Body of pancreas (tissue), 4 donors: ENCODE measurements at places on chromosomes 7 and 10.

DNA sequence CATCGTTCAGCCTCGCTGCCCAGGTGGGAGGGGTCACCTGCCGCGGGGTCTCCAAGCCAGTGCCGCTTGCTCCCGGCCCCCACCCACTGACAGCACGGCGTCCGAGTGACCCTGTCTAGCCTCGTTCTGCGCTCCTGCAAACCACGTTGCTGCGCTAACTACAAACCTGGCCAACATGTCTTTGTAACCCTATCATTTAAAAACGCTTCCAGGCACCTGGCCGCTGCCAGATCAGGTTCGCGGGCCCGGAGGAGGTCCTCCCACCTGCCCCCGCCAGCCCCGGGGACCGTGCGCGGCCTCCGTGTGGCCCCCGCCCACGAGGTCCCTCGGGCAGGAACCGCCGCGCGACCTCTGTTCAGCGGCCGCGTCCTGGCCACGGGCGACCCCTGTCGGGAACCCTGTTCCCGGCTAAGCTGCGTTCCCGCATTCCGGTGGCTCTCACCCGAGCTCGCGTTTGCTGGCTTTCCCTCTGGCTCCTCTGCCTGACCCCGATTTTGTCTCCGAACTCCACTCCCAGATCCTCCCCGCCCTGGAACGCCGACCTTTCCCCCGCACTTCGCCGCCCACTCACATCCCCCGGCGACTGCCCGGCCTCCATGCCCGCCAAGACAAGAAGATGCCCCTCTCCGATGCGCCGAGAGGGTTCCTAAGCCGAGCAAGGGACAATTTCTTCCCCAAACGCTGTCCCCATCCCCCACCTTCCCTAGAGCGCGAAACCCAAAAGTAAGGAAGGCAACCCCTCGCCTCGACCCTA, 2.4 kb downstream of the SFMBT2 start:
- no peaks in the 10 kb centered on the region for H3K27me3 ChIP-seq
- H3K36me3 ChIP-seq, result no peaks in the 10 kb centered on the region
- DNase-seq, result peak; percentile 44

- no peak overlapping the region for H3K4me3 ChIP-seq
- H3K4me1 ChIP-seq, result peaks cover 9% of the 10 kb centered on the region
- no peaks in the 10 kb centered on the region for H3K36me3 ChIP-seq
- DNase-seq, result no peak
Measured at GRCh38 chr10:30170814-30171213, 111.4 kb upstream of the JCAD start.

DNA sequence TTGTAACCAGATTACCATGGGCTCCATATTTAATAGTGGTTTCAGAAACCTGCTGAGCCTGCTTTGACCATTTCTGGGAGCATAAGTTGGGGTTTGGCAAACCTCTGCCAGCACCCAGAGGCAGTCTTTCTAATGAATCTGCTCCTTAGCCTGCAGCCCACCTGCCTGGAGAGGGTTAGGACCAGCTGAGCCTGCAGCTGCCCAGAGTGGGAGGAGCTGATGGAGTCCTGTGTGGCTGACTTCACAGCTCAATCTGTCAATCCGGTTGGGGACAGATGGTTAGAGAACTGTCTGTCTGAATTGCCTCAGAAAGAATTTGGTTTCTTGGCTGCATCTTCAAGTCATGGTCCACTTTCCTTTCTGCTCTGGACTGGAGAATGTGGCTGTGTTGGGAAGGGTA, 444.6 kb downstream of the NRG3 start:
- H3K36me3 ChIP-seq, result no peaks in the 10 kb centered on the region
- DNase-seq, result no peak
- no peaks in the 10 kb centered on the region for H3K27me3 ChIP-seq
- no peak overlapping the region for H3K27ac ChIP-seq
- no peak overlapping the region for H3K4me3 ChIP-seq

DNA sequence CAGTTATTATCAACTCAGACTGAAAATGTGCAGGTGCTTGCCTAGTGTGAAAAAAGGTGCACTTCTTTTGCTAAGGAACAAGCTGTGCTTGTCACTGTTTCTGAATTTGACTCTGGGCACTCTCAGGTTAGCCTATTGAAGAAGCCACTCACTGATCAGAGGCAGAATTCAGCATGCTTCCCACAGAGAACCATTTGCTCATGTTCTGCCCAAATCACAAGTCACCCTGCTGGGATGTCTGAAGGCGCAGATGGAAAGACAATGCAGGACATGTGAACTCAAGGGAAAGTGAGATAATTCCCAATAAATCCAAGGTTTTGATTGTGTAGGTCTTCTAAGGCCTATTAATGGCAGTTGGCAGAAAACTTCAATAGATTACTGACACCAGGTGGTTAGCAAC, 47.8 kb upstream of the CSTF2T start:
- no peaks in the 10 kb centered on the region for H3K27me3 ChIP-seq
- no peaks in the 10 kb centered on the region for H3K36me3 ChIP-seq
- no peak overlapping the region for H3K27ac ChIP-seq
- no peak for DNase-seq
- H3K4me1 ChIP-seq, result no peaks in the 10 kb centered on the region

DNA sequence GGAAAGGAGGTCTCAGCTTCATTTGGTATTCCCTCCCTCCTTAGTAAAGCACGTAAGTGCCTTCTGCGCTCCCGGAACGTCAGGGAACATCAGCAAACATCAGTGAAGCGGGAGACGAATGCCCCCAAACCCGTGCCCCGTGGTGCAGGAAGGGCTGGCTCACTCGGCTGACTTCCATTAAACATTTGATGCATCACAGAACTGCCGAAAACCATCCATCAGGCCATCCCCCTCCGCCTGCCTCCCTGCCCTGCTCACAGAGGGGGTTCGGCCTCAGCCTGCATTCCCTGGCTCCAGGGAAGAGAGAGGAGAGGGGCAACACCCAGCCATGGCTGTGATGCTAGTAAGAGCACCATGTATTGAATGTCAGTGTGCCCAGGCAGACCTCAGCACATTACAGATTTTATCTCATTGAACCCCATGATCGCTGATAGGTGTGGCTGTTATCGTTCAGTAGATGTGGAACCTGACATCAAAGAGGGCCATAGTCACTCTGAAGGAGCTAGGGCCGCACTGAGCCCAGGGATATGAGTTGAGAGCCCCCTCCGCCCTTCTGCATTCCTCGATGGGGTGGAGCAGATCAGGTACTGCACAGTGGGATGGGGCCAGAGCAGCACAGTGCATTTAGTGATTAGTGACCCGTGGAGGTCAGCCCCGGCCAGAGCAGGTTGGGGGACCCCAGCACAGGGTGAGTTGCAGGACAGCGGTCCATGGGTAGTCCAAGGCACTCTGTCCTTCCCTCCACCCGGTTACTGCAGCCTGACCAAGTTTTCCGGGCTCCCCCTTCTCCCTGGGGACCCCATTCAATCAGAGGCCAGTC, 146.4 kb downstream of the RPS24 start:
- no peaks in the 10 kb centered on the region for H3K27me3 ChIP-seq
- no peaks in the 10 kb centered on the region for H3K4me1 ChIP-seq
- H3K36me3 ChIP-seq, result no peaks in the 10 kb centered on the region
- H3K4me3 ChIP-seq, result no peak overlapping the region
- no peak for DNase-seq

DNA sequence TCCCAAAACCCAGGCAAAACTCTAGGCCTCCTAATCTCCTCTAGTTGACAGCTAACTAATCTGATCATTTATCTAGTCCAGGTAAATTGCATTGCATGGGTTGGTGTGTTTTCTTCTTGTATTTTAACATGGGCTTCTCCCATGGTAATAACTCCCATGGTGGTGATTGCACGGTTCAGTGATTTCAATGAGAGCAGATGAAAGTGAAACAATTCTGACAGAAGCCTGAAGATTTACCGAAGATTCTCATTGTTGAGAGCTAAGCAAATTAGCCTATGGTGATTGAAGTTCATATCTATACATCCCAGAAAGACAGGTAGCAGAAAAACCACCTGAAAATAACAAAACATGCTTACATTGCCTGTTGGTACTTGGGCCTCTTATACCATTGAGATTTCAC, 26.6 kb upstream of the LIPN start:
- no peak overlapping the region for H3K27ac ChIP-seq
- no peaks in the 10 kb centered on the region for H3K27me3 ChIP-seq
- no peaks in the 10 kb centered on the region for H3K4me1 ChIP-seq
- no peak for DNase-seq

DNA sequence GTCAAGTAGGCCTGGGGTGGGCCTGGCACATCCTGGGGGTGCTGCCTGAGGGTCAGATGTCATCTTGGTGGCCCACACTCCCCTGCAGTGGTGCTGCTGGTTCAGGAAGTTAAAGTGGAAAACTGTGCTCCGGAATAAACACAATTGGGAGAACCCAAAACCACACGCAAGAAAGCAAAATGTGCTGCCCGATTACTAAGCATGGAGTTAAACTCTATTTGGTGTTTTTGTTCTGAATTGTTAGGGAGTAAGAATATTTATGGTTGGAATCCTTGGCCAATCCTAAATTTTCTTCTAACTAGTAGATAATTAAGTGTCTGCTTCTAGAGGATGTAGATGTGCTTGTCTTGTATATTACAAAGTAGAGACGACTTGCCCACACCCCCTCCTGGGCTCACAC, 131.4 kb downstream of the MGMT start:
- no peaks in the 10 kb centered on the region for H3K36me3 ChIP-seq
- H3K4me1 ChIP-seq, result peaks cover 12% of the 10 kb centered on the region
- no peak for DNase-seq
- no peaks in the 10 kb centered on the region for H3K27me3 ChIP-seq

DNA sequence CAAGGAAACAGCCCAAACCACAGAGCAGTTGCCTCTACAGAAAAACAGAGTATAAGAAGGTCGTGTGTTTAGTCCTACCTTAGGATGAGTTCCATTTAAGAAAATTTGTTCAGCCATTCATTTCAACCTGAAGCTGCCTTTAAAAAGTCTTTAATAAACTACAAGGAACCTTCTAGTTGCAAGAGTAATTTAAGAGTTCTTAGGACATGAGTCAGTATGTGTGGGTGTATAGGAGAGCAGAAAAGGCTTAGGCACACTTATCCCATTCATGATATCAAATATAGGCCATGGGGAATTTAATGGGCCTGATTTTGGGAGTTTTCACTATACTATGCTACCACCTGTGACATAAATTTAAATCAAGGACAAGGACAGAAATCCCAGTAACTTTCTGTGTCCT, 496.8 kb downstream of the TFEC start:
- no peaks in the 10 kb centered on the region for H3K27me3 ChIP-seq
- no peak for DNase-seq
- no peaks in the 10 kb centered on the region for H3K4me1 ChIP-seq
- H3K36me3 ChIP-seq, result no peaks in the 10 kb centered on the region
